ENCODE measurements at places on chromosomes 3 and 15. TPM values are rescaled to one million over a fixed set of nuclear protein-coding genes. Genes with fewer than 3 reads are reported as not detected.

GRCh38 chr15:65951007-65951406 is 81.7 kb downstream of the RAB11A start:
- no peak overlapping the region for H3K4me3 ChIP-seq
- no peak overlapping the region for H3K27ac ChIP-seq
- H3K4me1 ChIP-seq = no peaks in the 10 kb centered on the region
- H3K27me3 ChIP-seq = no peaks in the 10 kb centered on the region

- DNase-seq = no peak
- no peaks in the 10 kb centered on the region for H3K36me3 ChIP-seq
- no peak overlapping the region for H3K27ac ChIP-seq
- no peak overlapping the region for H3K4me3 ChIP-seq
- H3K4me1 ChIP-seq = no peaks in the 10 kb centered on the region
Measured at GRCh38 chr3:108471426-108471825, 39.0 kb downstream of the MYH15 start.

- no peaks in the 10 kb centered on the region for H3K27me3 ChIP-seq
- H3K4me3 ChIP-seq = no peak overlapping the region
- no peaks in the 10 kb centered on the region for H3K4me1 ChIP-seq
- H3K27ac ChIP-seq = no peak overlapping the region
Measured at GRCh38 chr15:23561914-23562313, 3.6 kb upstream of the MKRN3 start.

The TMEM40 gene
- 0.82 TPM for polyA plus RNA-seq
